ENCODE measurements at places on chromosomes 5 and 9. TPM values are rescaled to one million over a fixed set of nuclear protein-coding genes. Genes with fewer than 3 reads are reported as not detected.
A peak's percentile ranks its signal among the peaks of the same experiment; 100 is the strongest.

DNA sequence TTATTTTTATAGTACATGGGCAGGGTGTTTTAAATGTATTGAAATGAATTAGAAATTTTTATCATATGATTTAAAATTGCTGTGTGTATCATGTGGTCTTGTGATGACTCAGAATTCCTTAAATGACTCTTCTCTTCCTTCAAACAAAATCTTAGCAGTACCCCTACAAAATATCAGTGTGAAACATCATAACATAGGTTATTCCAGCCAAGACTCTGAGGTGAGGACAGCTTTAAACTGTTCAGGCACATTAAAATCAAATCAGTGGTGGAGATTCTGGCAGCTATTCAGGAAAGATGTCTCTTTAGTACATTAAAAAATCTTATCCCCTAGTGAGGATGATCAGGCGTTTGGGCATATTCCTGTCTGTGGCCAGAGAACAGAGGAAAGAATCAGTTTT, 174.0 kb downstream of the MAN2A1 start:
- H3K4me1 ChIP-seq = peaks cover 22% of the 10 kb centered on the region
- no peak overlapping the region for H3K27ac ChIP-seq
- H3K27me3 ChIP-seq = no peaks in the 10 kb centered on the region
- H3K36me3 ChIP-seq = no peaks in the 10 kb centered on the region
- no peak for DNase-seq
- H3K4me3 ChIP-seq = no peak overlapping the region

FBN2 gene
- polyA plus RNA-seq = 27.1 TPM

- H3K36me3 ChIP-seq = no peaks in the 10 kb centered on the region
- H3K4me1 ChIP-seq = peaks cover 7% of the 10 kb centered on the region
- H3K4me3 ChIP-seq = no peak overlapping the region
- H3K27me3 ChIP-seq = no peaks in the 10 kb centered on the region
These were observed 365.1 kb upstream of the TRPC7 start for GRCh38 chr5:136730426-136730825.

GRCh38 chr5:1549475-1550030, 25.8 kb upstream of the LPCAT1 start:
- H3K27me3 ChIP-seq = no peaks in the 10 kb centered on the region
- no peak overlapping the region for H3K4me3 ChIP-seq
- DNase-seq = no peak
- H3K36me3 ChIP-seq = no peaks in the 10 kb centered on the region
- no peak overlapping the region for H3K27ac ChIP-seq

- no peak for DNase-seq
- H3K4me1 ChIP-seq = no peaks in the 10 kb centered on the region
- no peak overlapping the region for H3K4me3 ChIP-seq
- H3K27me3 ChIP-seq = no peaks in the 10 kb centered on the region
- no peaks in the 10 kb centered on the region for H3K36me3 ChIP-seq
- no peak overlapping the region for H3K27ac ChIP-seq
These were observed 28.7 kb upstream of the TIMD4 start for GRCh38 chr5:156991714-156992113.

DNA sequence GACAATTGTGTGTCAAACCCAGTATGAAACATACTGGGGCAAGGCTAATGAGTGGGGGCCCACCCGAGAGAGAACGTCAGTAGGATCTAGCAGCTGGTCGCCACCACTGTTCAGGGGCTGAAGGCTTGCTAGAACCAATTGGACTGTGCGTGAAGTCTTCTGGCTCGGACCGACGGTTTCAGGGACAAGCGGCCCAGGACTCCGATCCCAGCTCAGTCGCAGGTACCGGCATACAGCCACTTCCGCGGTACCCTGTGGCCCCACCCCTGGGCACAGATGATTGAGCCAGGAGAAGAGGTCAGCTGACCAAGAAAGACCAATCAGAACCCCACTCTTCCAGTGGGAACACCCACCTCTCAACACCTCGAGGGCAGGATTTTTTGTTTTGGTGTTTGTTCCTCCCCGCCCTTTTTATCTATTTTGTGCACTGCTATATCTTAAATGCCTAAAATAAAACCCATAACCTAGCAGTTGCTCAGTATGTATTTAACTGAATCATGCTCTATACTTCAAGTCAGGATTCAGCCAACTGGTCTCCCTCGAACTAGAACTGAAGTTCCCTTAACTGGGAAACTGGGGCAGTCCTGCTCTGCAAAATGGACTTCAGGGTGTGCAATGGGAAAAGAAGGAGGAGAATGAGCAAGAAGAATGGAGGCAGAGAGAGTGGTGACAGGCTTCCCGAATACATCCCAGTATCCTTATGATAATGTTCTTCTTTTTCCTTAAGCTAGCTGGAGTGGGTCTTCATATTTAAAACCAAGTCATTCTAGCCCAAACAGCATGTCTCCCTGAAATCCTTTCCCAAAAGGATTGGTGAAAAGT, 21.1 kb upstream of the CPEB4 start:
- H3K27me3 ChIP-seq = no peaks in the 10 kb centered on the region
- H3K4me3 ChIP-seq = no peak overlapping the region
- peaks cover 4% of the 10 kb centered on the region for H3K4me1 ChIP-seq
- H3K27ac ChIP-seq = no peak overlapping the region
- H3K36me3 ChIP-seq = no peaks in the 10 kb centered on the region

DNA sequence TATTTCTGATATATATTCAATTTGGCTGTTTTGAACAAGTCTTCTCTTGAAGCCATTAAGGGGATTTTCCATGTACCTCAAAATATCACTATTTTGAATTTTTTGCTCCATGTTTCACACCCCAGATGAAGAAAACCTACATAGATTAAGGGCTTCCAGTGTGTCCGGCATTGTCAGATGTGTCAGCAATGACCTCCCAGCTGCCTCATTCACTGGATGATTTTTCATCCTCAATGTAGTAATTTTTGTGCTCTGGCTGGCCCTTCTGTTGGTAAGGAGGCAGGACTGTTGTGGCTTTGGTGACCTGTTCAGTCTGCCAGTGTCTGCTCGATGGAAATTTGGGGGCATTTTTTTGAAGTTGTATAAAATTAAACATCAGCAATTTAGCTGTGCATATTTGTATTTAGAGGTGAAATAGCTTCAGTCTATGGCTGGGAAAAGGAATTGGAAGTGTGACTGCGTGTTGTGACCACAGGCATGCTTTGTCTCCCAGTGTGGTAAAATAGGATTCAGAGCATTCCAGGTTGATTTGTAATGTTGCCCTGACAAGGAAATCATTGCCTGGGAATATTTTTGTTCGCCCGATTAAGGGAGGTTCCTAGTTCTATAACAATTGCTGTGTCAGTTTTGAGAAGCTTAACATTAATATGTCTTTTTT, 312.4 kb downstream of the ARHGEF28 start:
- no peaks in the 10 kb centered on the region for H3K4me1 ChIP-seq
- no peaks in the 10 kb centered on the region for H3K27me3 ChIP-seq
- no peak overlapping the region for H3K4me3 ChIP-seq
- no peak for DNase-seq
- no peak overlapping the region for H3K27ac ChIP-seq

- peak; percentile 36 for DNase-seq
- H3K27ac ChIP-seq = no peak overlapping the region
- no peaks in the 10 kb centered on the region for H3K27me3 ChIP-seq
- no peaks in the 10 kb centered on the region for H3K4me1 ChIP-seq
- no peak overlapping the region for H3K4me3 ChIP-seq
These were observed 23.1 kb upstream of the CNOT6 start for GRCh38 chr5:180470966-180471582.

DNA sequence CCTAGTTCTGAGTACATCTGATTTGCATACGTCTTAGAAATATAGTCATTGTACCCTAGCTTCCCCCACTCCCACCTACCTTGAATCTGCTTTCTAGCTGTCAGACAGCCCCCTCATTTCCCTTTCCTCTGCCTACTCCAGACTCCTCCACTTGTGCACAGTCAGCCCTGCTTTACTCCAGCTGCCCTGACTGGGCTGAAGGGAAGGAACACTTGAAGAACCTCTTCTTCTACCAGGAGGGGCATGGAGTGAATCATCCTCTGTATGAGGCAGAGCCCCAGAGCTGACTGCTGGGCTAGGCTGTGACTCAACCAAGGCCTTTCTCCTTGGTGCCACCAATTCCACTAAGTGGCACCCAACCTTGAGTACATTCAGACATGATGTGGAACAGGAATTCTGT, 18.1 kb upstream of the ZFR start:
- no peaks in the 10 kb centered on the region for H3K4me1 ChIP-seq
- no peak overlapping the region for H3K4me3 ChIP-seq
- no peak for DNase-seq
- no peak overlapping the region for H3K27ac ChIP-seq
- H3K36me3 ChIP-seq = no peaks in the 10 kb centered on the region
- H3K27me3 ChIP-seq = no peaks in the 10 kb centered on the region

All from adrenal gland (tissue), 19 donors.